Activated naive CD4-positive, alpha-beta T cell treated with anti-CD3 and anti-CD28 coated beads, Interleukin-2, amount 10 ng/mL, durations not matched to agents 5 hours and 36 hours (primary cell): ENCODE measurements at places on chromosomes 7 and 10. TPM values are rescaled to one million over a fixed set of nuclear protein-coding genes. Genes with fewer than 3 reads are reported as not detected.

PIK3CG gene
- total RNA-seq, result 49.6 TPM

RBAK gene
- total RNA-seq, result 16.3 TPM

ANKRD30A gene
- not detected for total RNA-seq

POM121C gene
- 79.2 TPM for total RNA-seq

CADPS2 gene
- not detected for total RNA-seq

RAMP3 gene
- total RNA-seq, result not detected

MUC12 gene
- total RNA-seq, result not detected

BAMBI gene
- 0.12 TPM for total RNA-seq

IGF2BP3 gene
- total RNA-seq, result 0.41 TPM

NEUROG3 gene
- total RNA-seq, result not detected

PLPP4 gene
- total RNA-seq, result not detected

SFMBT2 gene
- 32.4 TPM for total RNA-seq

GPC2 gene
- total RNA-seq, result 15.7 TPM

IKZF1 gene
- total RNA-seq, result 372 TPM

PAPOLB gene
- total RNA-seq, result not detected

TMEM273 gene
- 17.3 TPM for total RNA-seq

ZNF117 gene
- total RNA-seq, result 5.6 TPM

SLC26A3 gene
- total RNA-seq, result not detected

PTF1A gene
- not detected for total RNA-seq

GALNT17 gene
- total RNA-seq, result not detected
